ENCODE measurements at places on chromosomes 2 and 18. TPM values are rescaled to one million over a fixed set of nuclear protein-coding genes. Genes with fewer than 3 reads are reported as not detected.

The LRRTM1 gene
- not detected for polyA plus RNA-seq

The LIPT1 gene
- polyA plus RNA-seq: 18.5 TPM

The WNT10A gene
- 2.4 TPM for polyA plus RNA-seq

The IL36A gene
- polyA plus RNA-seq: not detected

The SATB2 gene
- polyA plus RNA-seq: not detected

The GLS gene
- 40.3 TPM for polyA plus RNA-seq

The KCNG2 gene
- not detected for polyA plus RNA-seq

The SMYD1 gene
- not detected for polyA plus RNA-seq

The ZAP70 gene
- 4.6 TPM for polyA plus RNA-seq

The RBFA gene
- polyA plus RNA-seq: 17.5 TPM

The SPEG gene
- polyA plus RNA-seq: not detected

The XIRP2 gene
- not detected for polyA plus RNA-seq

The FAHD2B gene
- polyA plus RNA-seq: 13.6 TPM

The SPC25 gene
- not detected for polyA plus RNA-seq

The UGT1A4 gene
- polyA plus RNA-seq: not detected

The PEX13 gene
- 10.0 TPM for polyA plus RNA-seq

The SERPINB13 gene
- not detected for polyA plus RNA-seq

The SAP130 gene
- polyA plus RNA-seq: 12.0 TPM

The MOCOS gene
- polyA plus RNA-seq: 0.13 TPM

The CD8A gene
- 1.4 TPM for polyA plus RNA-seq

The DCC gene
- not detected for polyA plus RNA-seq

The ALKAL2 gene
- polyA plus RNA-seq: 3.5 TPM

The NFATC1 gene
- polyA plus RNA-seq: 63.2 TPM

The OSBPL1A gene
- 0.84 TPM for polyA plus RNA-seq

The TUBB8B gene
- polyA plus RNA-seq: 0.38 TPM

The SCYGR4 gene
- not detected for polyA plus RNA-seq

The MTCL1 gene
- polyA plus RNA-seq: 0.28 TPM

The LOXHD1 gene
- polyA plus RNA-seq: not detected
